ENCODE measurements at places on chromosomes 16 and 17.

- no peak for DNase-seq
Observed at GRCh38 chr17:41301204-41301790, 1.4 kb downstream of the KRTAP29-1 start.

DNA sequence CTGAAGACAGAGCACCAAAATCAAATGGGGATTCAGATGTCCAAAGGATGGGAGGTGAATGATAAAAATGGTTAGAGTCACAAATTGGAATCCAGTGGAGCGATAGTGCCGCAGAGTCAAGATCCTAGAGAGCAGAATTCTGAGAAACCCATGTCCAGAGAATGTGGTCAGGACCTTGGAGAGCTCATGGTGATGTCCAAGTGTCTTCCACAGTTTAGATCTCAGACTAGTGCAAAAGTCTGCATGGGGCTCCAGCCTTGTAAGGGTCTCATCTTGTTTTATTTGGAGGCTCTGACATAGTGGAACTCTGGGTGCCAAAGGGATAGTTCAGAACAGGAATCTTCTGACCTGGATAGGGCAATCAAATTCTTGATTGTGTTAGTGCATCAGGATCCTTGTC lies 245.9 kb upstream of the HSBP1 start:
- no peak for DNase-seq

GRCh38 chr17:82870541-82870940 lies 30.7 kb upstream of the ZNF750 start:
- no peak for DNase-seq

DNA sequence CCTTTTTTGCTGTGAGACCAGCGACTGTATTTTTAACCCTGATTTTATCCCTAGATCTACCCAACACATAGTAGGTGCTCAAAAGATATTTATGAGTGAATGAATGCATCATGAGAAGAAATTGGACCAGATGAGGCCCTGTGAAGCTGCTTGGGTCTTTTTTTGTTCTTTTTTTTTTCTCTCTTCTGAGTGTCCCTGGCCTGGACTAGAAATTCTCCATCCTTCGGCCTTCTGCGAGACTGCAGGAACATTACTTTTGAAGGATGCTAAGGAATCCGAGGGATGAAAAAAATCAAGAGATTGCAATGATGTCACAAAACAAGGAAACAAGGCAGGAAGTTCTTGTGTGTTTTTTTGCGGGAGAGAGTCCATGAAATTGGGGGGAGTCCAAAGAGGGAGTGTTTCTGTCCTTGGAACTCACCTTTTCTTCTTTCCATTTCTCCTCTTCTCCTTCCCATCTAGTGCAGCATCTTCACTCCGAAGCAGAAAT lies 560 bp upstream of the RUSF1 start:
- no peak for DNase-seq

- DNase-seq, result no peak
Observed at GRCh38 chr16:58201163-58201562, 3.3 kb upstream of the CSNK2A2 start.

- no peak for DNase-seq
Observed at GRCh38 chr16:73317321-73317857, 269.5 kb upstream of the ZFHX3 start.

DNA sequence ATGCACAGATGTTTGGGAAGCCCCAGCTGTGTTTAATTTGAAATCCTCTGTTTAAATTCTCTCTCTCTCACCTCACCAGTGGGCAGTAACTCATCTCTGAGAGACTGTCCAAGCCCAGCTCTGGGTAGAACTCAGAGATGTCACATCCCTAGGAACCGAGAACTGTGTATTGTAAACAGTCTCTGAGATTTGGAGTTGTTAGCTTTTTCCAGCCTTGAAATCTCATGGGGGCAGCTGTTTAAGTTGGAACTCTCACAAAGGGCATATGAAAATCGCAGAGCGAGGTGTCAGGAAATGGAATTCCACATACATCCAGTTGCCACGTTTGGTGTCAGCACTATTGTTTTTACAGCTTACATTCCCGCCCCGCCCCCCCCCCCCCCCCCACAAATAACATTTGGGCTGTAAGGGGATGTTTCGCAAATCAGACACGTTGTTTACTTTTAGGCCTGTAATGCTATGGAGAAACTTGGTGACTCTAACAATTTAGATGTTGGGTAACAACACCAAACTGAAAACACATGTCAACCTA lies 34.3 kb downstream of the VPS35L start:
- DNase-seq, result no peak

- DNase-seq, result no peak
Observed at GRCh38 chr17:279331-279730, 73.3 kb downstream of the RPH3AL start.

DNA sequence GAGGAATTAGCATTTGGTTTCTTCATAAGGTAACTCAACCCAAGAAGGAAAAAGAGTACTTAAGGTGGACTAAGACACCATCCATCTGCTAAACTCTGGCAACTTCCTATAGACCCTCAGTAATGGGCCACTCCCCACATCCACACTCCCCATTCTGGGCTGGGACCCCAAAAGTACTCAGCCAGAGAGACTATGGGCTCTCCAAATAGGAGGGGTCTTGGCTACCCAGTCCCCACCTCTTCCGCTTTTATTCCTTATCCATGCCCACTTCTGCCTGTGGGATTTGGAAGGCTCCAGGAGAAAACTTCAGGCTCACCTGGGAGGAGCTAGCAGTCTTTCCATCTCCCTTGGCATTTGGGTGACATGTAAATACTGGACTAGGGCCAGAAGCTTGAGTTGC lies 164.5 kb upstream of the CCL2 start:
- DNase-seq, result no peak

DNA sequence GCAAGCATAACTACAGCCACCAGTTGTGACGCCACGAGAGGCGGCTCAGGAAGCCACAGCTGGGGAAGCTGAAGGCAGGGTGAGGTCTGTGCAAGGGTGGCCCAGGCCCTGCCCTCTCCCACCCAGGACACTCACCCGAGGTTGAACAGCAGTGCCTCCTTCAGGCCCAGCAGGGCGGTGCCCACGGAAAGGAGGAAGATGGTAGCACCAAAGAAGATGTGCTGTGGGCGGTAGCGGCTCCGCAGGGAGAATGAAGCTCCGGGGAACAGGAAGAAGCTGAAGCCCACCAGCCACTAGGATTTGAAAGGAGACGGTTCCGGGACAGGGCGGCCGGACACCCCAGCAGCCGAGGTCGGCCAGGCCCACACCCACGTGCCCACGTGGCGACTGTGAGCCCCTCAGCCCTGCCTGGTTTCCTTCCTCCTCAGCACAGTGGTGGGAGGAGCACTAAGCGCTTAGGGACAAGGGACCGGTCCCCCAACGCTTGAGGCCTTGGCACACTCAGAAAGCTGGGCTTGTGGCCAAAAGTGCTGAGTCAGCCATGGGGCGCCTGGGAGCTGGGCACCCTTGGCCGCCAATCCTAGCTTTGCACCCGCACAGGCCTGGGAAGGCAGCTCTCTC lies 11.0 kb downstream of the CYB561 start:
- no peak for DNase-seq

DNA sequence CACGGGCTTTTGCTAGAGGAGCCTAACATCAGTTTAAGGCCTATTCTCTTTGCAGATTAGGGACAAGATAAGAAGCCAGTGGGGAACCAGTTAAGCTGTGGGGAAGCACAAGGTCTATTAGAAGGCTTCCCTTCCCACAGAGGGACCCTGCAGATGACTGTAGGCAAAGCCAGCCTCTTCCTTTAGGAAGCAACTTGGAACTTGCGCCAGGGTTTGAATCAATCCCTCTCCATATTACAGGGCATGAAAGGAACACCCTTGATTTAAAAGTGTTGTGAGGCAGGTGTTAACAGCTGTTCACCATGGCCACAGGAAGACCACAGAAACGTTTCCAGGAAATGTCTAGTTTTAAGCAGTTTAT lies 77.3 kb downstream of the RPTOR start:
- DNase-seq, result no peak

Measured in activated CD8-positive, alpha-beta memory T cell treated with anti-CD3 and anti-CD28 coated beads for 4 hours (primary cell).